ENCODE measurements at places on chromosomes 2 and 18.

GRCh38 chr18:62396967-62397366 is 71.9 kb downstream of the TNFRSF11A start:
- DNase-seq: no peak

- no peak for DNase-seq
These were observed 114.8 kb downstream of the ZNF516 start for GRCh38 chr18:76380127-76380729.

- no peak for DNase-seq
These were observed 177.4 kb upstream of the FN1 start for GRCh38 chr2:215613280-215613679.

- no peak for DNase-seq
These were observed 17.6 kb downstream of the MRPL35 start for GRCh38 chr2:86216575-86217555.

- no peak for DNase-seq
These were observed 67.8 kb upstream of the SLC9A2 start for GRCh38 chr2:102551329-102552096.

- DNase-seq: no peak
These were observed 1.1 kb upstream of the MTERF4 start for GRCh38 chr2:241103176-241103595.

- DNase-seq: no peak
These were observed 110.5 kb downstream of the TCF4 start for GRCh38 chr18:55477499-55477859.

DNA sequence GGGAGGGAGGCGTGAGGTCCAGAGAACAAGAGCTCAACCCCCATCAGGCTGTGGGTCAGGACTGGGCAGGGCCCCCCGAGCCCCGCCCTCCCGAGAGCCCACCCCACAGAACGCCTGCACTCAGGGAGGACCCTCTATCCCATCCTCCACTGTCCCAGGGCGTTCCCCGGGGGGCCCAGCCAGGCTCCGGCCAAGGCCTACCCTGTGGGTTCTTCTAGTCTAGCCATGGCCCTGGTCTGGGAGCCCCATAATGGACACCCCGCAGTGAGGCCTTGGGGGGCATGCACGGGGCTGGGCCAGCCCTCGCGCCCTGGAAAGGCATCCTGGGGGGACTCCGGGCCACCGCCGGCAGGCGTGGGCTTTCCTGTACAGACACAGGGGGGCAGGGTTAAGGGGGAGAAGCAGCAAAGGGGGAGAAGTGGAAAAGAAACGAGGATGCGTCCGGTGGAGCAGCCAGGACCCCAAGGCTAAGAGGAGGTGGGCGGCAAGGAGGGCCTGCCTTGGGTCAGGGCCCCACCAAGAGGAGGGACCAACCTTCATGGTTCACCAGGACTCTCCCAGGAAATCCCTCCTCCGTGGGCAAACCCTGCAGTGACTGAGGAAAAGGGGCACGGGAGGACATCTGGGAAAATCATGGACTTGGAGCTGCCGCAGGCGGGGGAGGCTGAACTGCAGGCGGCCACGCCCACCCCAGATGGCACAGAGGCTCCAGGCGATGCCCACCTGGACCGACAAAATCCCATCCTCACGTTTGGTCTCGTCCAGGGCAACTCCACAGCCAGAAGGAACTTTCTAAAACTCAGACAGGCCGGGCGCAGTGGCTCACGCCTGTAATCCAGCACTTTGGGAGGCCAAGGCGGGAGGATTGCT is 2.7 kb upstream of the CROCC2 start:
- DNase-seq: no peak

DNA sequence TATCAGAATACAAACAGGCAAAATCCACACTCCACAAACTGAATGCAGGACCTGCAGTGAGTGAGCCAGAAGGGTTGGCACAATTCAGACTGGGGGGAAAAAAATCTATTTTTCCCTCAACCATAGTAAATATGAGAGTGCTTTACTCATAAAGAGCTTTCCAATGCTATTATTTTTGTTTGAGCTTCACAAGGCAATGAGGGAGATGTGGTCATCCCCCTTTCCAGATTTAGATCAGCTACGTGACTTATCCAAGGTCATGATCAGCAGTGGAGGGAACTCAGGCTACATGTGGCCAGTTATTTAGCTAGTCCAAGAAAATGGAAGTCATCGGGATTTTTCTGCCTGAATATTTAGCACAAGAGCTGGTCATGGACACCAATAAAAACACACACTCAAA is 120.4 kb upstream of the KLF7 start:
- no peak for DNase-seq

DNA sequence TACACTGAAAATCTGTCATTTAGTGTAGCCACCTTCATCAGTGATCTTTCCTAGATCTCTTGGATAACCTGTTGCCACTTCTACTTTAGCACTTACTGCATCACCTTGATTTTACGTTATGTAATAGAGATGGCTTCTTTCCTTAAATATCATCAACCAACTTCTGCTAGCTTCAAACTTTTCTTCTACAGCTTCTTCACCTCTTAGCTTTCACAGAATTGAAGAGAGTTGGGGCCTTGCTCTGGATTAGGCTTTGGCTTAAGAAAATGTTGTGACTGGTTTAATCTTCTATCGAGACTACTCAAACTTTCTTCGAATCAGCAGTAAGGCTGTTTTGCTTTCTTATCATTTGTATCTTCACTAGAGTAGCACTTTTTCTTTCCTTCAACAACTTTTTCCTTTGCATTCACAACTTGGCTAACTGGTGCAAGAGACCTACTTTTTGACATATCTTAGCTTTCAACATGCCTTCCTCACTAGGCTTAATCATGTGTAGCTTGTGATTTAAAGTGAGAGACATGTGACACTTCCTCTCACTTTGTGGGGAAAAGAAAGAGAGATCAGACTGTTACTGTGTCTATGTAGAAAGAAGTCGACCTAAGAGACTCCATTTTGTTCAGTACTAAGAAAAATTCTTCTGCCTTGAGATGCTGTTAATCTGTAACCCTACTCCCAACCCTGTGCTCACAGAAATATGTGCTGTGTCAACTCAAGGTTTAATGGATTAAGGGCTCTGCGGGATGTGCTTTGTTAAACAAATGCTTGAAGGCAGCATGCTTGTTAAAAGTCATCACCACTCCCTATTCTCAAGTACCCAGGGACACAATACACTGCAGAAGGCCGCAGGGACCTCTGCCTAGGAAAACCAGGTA is 99.6 kb downstream of the ATL2 start:
- no peak for DNase-seq

DNA sequence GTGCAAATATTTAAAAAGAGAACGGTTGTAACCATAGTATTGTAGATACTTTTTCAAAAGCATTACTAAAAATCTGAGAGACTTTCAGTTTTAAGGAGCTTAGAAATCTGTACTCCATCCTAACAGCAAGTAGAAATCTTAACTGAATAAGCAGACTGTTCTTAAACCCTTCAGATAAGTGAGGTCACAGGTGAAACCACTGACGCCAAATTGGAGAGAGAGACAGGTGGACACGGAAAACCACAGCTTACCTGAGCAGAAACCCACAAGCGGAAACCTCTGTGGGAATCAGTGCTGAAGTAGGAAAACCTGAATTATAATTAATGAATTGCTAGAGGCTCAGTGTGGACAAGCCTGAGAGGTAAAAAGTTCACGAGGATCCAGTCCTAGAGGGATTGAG is 959.4 kb upstream of the CELF4 start:
- no peak for DNase-seq

- DNase-seq: no peak
These were observed 58.3 kb downstream of the LDLRAD4 start for GRCh38 chr18:13276530-13277520.

- DNase-seq: no peak
These were observed 163.6 kb upstream of the VRK2 start for GRCh38 chr2:57882895-57883515.
